Upper lobe of left lung (tissue), 6 donors: ENCODE measurements at places on chromosomes 11 and 22.

GRCh38 chr11:35121326-35121865 lies 17.6 kb upstream of the CD44 start:
- no peak for DNase-seq
- no peaks in the 10 kb centered on the region for H3K4me1 ChIP-seq
- H3K4me3 ChIP-seq, result no peak overlapping the region
- no peaks in the 10 kb centered on the region for H3K27me3 ChIP-seq

- H3K36me3 ChIP-seq, result no peaks in the 10 kb centered on the region
- H3K27me3 ChIP-seq, result no peaks in the 10 kb centered on the region
- no peak overlapping the region for H3K4me3 ChIP-seq
- peak; percentile 88 for DNase-seq
- H3K27ac ChIP-seq, result peak overlapping the region; percentile 88
Measured at GRCh38 chr11:69122630-69123431, 32.9 kb upstream of the SMIM38 start.

DNA sequence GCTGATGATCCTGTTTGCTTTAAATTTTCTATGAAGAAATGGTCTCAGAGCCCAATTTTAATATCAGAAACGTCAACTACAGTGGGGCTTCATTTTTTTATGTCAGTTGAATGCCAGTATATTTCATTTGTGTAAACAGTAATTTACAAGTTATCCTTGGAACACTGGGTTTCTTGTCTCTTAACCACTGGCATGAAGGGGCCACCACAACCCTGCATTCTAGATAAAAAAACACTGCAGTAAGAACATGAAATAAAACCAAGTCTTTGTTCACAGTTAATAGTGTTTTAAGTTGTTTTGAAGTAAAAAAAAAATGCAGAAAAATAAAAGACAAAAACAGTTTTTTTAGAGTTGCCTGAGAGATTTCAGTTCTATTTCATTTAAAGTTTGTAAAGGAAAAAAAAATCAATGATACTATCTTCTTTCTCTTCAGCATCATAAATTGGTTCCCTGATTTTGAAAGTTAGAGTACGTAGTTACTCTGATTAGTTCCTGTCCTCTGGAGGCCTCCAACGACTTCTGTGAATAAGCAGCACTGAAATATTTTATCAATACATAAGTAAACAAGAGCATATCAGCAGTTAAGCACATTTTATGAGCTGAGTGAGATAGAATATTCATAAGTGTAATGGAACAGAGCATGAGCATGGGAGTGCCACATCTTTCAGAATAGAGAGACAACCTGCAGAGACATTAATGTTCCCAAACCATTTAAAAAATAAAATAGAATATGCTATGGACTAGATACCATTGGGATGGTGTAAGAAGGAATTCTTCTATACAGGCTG lies 7.8 kb upstream of the DDI1 start:
- H3K27ac ChIP-seq, result no peak overlapping the region
- no peaks in the 10 kb centered on the region for H3K4me1 ChIP-seq
- no peak overlapping the region for H3K4me3 ChIP-seq
- H3K36me3 ChIP-seq, result no peaks in the 10 kb centered on the region
- DNase-seq, result no peak

GRCh38 chr22:35629406-35630216 lies 12.5 kb upstream of the MB start:
- H3K4me1 ChIP-seq, result peaks cover 14% of the 10 kb centered on the region
- peak overlapping the region; percentile 63 for H3K27ac ChIP-seq
- no peak overlapping the region for H3K4me3 ChIP-seq
- no peaks in the 10 kb centered on the region for H3K36me3 ChIP-seq

- H3K36me3 ChIP-seq, result no peaks in the 10 kb centered on the region
- H3K4me3 ChIP-seq, result no peak overlapping the region
- no peak overlapping the region for H3K27ac ChIP-seq
- no peaks in the 10 kb centered on the region for H3K27me3 ChIP-seq
Measured at GRCh38 chr11:14202251-14203196, 156.5 kb downstream of the RRAS2 start.

DNA sequence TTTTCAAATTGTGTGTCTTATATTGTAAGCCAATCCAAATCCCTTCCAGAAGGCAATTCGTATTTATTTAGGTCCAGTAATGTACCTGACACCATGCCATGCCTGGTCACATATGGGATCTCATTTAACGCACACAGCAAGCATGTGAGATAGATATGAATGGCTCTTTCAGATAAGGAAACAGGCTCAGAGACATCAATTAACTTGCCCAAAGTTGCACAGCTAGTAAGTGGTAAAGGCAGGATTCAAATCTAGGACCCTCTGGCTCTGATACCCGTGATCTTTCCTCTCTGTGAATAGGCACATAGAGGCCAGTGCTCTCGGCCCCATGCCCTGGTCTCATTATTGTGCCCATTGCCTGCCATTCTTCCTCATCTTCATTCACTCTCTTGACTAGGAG lies 34.3 kb downstream of the KCNJ4 start:
- peaks cover 4% of the 10 kb centered on the region for H3K4me1 ChIP-seq
- H3K27me3 ChIP-seq, result no peaks in the 10 kb centered on the region
- H3K27ac ChIP-seq, result no peak overlapping the region
- H3K36me3 ChIP-seq, result no peaks in the 10 kb centered on the region
- no peak for DNase-seq
- no peak overlapping the region for H3K4me3 ChIP-seq
